ENCODE measurements at places on chromosomes 1 and 21.

DNA sequence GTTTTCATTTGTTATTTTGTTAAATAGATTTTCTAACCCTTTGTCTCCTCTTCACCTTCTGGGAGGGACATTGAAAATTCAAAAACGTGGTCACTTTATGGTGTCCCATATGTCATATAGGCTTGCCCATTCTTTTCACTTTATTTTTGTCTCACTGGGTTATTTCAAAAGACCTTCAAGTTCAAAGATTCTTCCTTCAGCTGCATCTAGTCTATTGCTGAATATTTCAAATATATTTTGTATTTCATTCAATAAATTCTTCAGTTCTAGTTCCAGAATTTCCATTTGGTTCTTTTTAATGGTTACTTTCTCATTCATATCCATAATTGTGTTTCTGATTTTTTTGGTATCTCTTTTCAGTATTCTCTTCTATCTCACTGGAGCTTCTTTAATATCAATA is 11.6 kb upstream of the KCTD3 start:
- DNase-seq: no peak

DNA sequence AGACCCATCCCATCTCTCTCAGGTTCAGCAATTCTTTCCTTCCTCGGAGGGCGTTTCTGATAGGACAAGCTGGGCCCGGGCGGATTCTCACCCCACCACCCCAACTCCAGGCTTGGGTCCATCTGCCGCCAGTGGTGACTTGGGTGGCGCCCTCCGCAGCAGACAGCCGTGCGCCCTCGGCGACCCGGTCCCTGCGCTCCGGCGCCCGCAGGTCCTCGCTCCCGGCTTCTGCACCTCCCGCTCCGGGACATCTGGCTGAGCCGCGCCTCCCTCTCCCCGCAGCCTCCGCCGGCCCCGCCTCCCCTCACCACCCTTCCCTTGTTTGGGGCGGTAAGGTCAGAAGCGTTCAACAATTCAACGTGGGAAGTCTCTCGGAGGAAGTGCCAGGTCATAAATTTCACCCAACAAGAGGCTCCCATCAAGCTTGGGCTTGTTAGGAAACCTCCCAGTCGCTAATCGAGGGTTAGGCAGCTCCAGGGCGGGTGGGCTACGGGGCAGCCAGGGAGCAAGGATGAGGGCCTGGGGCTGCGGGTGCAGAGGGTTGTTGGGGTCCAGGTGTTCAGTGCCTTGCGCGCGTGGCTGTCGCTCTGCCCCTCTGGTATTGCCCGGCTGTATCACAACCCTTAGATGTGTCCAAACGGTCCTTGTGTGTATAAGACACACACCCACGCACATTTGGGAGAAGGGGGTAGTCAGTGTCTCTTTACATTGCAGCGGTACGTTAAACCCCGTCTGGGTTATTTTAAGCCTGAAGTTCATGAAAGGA is 39.8 kb downstream of the OLIG1 start:
- peak; percentile 8 for DNase-seq

- no peak for DNase-seq
These were observed 38.3 kb upstream of the CLCA4 start for GRCh38 chr1:86508583-86508969.

DNA sequence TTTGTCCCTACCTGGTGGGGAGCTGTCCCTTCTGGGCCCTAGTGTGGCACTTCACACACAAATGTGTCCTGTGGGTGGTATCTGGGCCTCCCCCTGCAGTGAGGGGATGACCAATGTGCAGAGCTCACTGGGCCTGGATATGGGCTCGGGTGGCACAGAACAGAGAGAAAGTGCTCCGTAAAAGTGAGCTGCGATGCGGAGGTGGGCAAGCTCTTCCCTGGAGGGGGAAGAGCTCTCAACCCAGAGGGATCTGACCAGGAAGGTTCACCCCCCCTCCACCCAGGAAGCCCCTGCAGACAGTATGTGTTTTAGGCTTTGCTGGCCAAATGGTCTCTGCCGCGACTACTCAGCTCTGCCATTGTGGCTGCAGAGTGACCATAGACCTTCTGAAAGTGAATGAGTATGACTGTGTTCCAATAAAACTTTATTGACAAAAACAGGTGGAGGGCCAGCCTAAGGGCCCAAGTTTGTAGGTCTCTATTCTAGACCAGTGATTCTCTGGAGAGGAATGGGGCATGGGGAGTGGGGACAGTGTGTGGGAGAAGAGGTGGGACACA is 8.6 kb upstream of the ITGB2 start:
- DNase-seq: no peak

DNA sequence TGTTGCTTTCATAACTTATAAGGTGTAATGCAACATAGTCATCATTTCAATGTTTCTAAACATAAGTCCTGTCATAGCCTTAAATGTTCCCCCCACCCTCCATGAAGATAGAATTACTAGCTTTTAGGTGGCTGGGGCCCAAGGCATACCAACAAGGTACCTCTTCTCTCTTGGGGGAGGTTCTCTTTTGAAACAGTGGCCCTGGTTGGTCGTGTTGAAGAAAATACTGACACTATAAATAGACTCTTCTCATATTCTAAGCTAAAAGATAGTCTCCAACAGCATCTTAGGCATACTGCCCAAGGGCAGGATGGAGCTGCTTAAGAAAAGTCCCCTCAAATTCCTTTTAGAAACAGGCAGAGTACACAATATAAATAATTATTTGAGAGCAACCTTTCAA is 255.0 kb downstream of the FAF1 start:
- DNase-seq: no peak
